NCI-H1436 treated with DMSO at 0.1 percent for 48 hours (cell line): ENCODE measurements at places on chromosomes 2 and 18.

GRCh38 chr18:1746131-1746530 lies 825.2 kb downstream of the METTL4 start:
- DNase-seq: no peak

DNA sequence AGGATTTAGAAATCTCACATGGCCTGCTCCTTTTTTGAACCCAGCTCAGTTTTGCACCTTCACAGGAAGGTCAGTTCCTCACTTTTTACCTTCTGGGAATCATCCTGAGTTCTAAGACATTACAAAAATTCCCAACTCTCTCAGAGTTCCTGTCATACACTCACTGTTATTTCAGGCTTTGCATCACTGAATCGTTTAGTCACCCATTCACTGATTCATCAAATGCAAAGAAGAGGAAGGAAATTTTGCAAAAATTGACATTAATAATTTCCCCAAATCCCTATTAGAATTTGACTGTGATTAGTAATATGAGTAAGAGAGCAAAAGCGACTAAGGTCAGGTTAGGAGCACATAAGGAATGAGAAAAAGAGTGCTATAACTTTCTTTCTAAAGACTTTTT lies 197.5 kb downstream of the PDE1A start:
- DNase-seq: no peak

GRCh38 chr2:224751996-224752698 lies 36.0 kb upstream of the CCDC195 start:
- no peak for DNase-seq

GRCh38 chr18:32549248-32550110 lies 78.8 kb upstream of the GAREM1 start:
- DNase-seq: peak; percentile 33

DNA sequence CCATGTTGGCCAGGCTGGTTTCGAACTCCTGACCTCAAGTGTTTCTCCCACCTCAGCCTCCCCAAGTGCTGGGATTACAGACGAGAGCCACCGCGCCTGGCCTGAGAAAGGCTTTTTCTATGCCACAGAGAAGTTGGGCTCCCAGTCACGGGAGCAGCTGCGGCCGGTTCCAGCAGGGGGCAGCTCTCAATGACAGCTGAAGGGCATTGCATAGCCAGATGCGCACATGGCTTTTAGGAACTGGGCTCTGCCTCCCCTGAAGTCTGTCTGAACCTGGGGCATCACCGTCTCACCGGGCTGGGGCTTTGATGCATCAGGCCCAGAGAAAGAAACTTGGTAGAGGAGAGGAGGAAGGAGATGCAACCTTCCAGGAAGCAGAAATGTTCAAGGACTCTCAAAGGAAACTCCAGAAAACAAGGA lies 84.2 kb upstream of the LAPTM4A start:
- no peak for DNase-seq

- no peak for DNase-seq
Measured at GRCh38 chr2:218583983-218584850, 15.6 kb downstream of the CNOT9 start.

GRCh38 chr2:112077814-112078213 lies 22.7 kb downstream of the TMEM87B start:
- no peak for DNase-seq

DNA sequence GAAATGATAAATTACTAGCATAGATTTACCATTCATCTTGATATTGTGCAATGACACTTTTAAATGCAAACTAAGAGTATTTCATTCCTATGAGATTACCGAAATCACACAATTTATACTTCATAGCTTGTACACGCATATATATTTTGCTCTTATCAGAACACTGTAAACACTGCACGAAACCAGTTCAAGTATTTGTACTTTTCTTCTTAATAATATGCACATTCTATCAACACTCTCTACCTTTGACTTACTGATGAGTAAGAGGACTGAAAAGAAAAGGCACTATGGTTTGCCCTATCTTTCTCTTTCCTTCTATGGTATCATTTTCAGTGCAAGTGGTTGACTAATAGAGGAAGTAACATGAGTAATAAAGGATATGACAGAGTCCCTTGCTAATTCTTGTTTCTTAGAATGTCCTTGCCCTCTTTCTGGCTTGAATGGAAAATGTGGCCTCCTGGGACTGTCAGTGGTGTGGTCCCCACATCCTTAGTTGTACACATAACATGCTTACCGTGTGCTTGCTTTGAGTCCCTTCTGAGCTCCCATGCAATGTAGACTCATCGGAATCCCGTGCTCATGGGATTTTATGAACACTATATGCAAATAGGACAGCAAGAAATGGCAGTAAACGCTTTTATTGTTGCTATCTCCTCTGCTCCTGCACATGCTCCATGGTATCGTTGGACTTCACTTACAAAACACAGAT lies 363.5 kb upstream of the TNP1 start:
- DNase-seq: peak; percentile 8

DNA sequence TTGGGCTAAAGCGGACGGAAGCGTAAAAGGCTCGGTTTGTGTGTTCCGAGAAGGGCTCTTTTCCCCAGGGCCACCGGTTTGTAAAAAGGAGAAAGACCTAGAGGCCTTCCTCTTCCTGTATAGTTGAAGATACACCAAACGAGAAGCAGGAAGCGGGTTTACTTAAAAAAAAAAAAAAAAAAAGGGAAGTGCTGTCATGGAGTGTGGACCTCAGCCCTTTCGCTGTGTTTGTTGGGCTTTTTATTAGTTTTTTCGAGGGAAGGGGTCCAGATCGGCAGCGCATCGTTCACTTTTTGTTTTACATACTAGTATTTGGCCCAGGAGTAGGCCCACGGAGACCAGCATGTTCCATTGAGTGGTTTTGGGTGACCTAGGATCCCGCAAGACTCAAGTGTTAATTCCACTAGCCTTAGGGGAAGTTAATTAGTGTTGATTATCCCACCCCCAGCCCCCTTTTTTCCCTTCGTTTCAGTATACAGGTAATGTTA lies 676 bp downstream of the ACTR2 start:
- DNase-seq: no peak

GRCh38 chr2:214591366-214591765 lies 180.5 kb downstream of the VWC2L start:
- no peak for DNase-seq

DNA sequence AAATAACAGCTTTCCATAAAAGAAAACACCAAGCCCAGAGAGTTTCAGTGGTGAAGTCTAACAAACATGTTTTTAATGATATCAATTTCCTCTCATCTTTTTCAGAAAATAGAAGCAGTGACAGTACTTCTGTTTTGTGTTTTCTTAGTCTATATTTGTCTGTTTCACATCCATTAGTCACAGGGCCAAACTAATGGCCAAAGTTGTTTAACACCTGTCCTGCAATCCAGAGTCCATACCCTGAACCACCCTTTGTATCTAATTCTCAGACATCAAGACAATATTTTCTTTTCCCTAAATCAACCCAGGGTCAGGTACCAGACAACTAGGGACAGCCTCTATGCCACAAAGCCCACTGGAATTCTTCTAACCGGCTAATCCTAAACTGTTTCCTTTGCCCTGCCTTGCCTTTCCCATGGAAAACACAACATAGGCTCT lies 25.9 kb downstream of the TMSB10 start:
- no peak for DNase-seq

GRCh38 chr2:47075361-47076125 lies 79.6 kb downstream of the STPG4 start:
- no peak for DNase-seq

DNA sequence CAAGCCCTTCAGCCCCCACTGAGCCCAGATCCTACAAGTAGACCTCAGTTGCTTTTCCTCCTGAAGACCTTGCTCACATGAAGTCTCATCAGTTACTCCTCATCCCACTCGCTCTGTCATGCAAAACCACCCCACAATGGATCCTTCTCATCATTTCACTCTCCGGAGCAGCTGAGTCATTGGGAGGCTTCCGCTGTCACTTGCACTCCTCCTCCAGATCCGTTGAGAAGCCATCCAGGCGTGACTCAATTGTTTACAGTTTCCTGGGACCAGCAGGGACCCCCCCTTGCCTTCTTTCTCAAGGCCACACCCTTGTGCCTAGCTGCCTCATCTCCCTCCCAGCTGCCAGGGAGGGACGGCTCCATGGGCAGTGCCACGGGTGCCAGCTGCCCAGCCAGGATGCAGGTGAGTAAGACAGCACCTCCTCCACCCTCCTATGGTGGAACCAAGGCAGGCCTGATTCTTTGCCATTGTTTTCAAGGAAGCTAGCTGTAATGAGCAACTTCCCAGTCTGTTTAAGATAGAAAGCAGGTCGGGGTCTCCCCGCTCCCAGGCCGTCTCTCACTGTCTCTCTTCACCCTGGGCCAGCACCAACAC lies 16.3 kb downstream of the GPR55 start:
- peak; percentile 35 for DNase-seq

DNA sequence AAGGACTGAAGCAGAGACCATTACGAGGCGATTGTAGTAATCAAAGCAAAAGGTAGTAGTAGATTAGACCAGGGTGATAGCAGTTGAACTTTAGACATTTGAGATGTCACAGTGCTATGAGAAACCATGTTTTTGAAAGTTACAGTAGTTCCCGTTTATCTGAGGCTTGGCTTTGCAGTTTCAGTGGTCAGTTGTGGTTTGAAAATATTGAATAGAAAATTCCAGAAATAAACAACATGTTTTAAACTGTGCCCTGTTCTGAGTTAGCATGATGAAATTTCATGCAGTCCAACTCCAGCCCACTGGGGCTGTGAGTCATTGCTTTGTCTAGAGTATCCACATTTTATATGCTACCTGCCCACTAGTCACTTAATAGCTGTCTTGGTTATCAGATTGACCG lies 47.5 kb downstream of the ZNF638 start:
- no peak for DNase-seq

- DNase-seq: no peak
Measured at GRCh38 chr2:8993902-8994278, 9.6 kb downstream of the MBOAT2 start.

- no peak for DNase-seq
Measured at GRCh38 chr2:200471928-200472645, 37.8 kb downstream of the KCTD18 start.

DNA sequence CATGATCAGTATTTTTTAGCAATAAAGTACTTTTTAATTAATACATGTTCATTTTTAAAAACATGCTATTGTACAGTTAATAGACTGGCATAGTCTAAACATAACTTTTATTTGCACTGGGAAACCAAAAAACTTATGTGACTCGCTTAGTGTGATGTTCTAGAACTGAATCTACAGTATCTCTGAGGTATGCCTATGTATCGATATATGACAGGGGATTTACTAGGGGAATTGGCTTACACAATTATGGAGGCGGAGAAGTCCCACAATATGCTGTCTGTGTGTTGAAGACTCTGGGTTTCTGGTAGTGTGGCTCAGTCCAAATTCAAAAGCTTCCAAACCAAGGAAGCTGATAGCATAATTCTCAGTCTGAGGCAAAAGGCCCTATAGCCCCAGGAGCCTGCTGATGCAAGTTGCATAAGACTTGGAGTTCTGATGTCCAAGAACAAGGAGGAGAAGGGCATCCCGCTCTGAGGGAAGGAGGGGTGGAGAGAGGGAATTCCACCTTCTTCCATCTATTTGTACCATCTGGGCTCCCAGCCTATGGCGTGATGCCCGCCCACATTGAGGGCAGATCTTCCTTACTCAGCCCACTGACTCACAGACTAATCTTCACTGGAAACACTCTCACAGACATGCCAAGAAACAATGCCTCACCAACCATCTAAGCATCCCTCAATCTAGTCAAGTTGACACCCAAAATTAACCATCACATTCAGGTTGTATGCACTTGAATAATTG lies 27.5 kb downstream of the ZNF638 start:
- no peak for DNase-seq

GRCh38 chr2:96679848-96680247 lies 37.3 kb downstream of the FER1L5 start:
- DNase-seq: no peak

DNA sequence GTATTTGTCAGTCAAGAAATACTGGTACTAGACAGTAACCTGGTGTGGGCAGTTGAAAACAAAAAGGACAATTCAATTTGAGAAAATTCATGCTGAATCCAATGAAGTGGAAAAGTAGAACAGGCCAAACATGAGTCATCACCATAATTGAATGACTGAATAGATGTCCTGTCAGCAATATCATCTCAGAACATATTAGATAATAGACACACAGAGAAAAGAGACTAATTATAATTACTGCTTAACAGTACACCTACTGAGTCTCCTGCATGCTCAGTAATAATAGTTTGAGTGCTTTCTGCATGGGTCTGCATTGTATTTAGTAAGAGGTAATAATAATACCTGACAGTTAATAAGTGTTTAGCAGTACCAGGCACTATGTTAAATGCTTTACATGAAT lies 138.6 kb upstream of the ZC3H15 start:
- DNase-seq: peak; percentile 53

- DNase-seq: no peak
Measured at GRCh38 chr2:237696461-237696860, 69.1 kb downstream of the LRRFIP1 start.

GRCh38 chr2:164456619-164457018 lies 164.7 kb downstream of the GRB14 start:
- peak; percentile 35 for DNase-seq

GRCh38 chr2:18637196-18637595 lies 47.8 kb upstream of the NT5C1B start:
- DNase-seq: no peak
